ENCODE measurements at places on chromosomes 4 and X. TPM values are rescaled to one million over a fixed set of nuclear protein-coding genes. Genes with fewer than 3 reads are reported as not detected.

Gene SLC25A6
- total RNA-seq = 249 TPM

Gene USP17L13
- total RNA-seq = not detected

Gene OTUD6A
- not detected for total RNA-seq

Gene GABRA4
- total RNA-seq = not detected

Gene HAND2
- not detected for total RNA-seq

Gene KLHL4
- total RNA-seq = 0.08 TPM

GRCh38 chr4:1490011-1490653 lies 83.9 kb upstream of the NKX1-1 start:
- no peaks in the 10 kb centered on the region for H3K4me1 ChIP-seq
- H3K27ac ChIP-seq = no peak overlapping the region
- peaks cover 11% of the 10 kb centered on the region for H3K36me3 ChIP-seq
- no peak for DNase-seq
- H3K27me3 ChIP-seq = peaks cover 5% of the 10 kb centered on the region

- H3K4me3 ChIP-seq = no peak overlapping the region
- H3K27me3 ChIP-seq = peaks cover 7% of the 10 kb centered on the region
- H3K36me3 ChIP-seq = no peaks in the 10 kb centered on the region
- peak overlapping the region; percentile 68 for H3K27ac ChIP-seq
- H3K4me1 ChIP-seq = peaks cover 21% of the 10 kb centered on the region
- DNase-seq = peak; percentile 27
These were observed 9.4 kb upstream of the CDS1 start for GRCh38 chr4:84573385-84574068.

DNA sequence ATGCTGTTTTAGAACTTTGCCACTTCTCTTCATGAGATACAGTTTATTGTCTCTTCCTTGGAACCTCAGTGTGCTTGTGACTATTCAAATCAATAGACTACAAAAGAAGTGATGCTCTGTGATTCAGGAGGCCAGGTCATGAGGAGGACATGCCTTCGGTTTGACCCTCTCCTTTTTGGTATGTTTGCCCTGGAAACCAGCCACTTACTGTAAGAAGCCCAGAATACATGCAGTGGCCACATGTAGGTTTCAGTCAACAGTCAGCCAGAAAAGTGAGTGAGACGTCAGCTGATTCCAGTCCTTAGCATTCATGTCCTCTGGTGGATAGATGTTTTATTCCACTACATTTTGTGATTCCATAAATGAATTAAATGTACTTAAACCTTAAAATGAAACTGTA lies 328.7 kb downstream of the PCDH18 start:
- no peak overlapping the region for H3K27ac ChIP-seq
- H3K4me1 ChIP-seq = no peaks in the 10 kb centered on the region
- DNase-seq = no peak
- H3K4me3 ChIP-seq = no peak overlapping the region

GRCh38 chr4:25310803-25311166 lies 1.8 kb upstream of the ZCCHC4 start:
- no peak overlapping the region for H3K27ac ChIP-seq
- H3K36me3 ChIP-seq = no peaks in the 10 kb centered on the region
- peaks cover 30% of the 10 kb centered on the region for H3K4me1 ChIP-seq
- H3K4me3 ChIP-seq = no peak overlapping the region
- no peak for DNase-seq

- H3K27ac ChIP-seq = no peak overlapping the region
- no peak for DNase-seq
- no peak overlapping the region for H3K4me3 ChIP-seq
- H3K4me1 ChIP-seq = peaks cover 13% of the 10 kb centered on the region
- H3K27me3 ChIP-seq = no peaks in the 10 kb centered on the region
These were observed 142.7 kb upstream of the MAP3K15 start for GRCh38 chrX:19658030-19658429.

- no peaks in the 10 kb centered on the region for H3K27me3 ChIP-seq
- no peak overlapping the region for H3K27ac ChIP-seq
- DNase-seq = no peak
These were observed 70.2 kb upstream of the MAP3K15 start for GRCh38 chrX:19585332-19586082.
